Activated CD4-positive, alpha-beta T cell treated with anti-CD3 and anti-CD28 coated beads for 36 hours (primary cell): ENCODE measurements at places on chromosomes 6 and 20.

DNA sequence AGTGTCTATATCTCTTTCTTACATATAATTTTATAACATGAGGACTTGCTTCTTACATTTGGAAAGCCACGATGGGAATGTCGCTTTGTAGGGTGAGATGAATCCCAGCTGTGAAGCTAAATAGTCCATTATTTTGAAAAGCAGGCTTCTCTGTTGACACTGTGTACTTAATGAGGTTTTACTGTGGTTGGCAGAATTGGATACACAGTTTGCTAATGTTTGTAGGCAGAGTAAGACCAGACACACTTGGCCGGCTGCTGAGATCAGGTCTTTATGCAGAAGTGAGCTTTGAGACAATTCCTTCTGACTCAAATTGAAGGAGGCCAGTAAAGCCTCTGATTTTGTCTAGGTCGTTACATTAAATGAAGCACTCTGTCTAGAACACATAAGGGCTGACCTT is 93.0 kb downstream of the NDUFAF5 start:
- H3K4me3 ChIP-seq = no peak overlapping the region
- no peaks in the 10 kb centered on the region for H3K36me3 ChIP-seq
- no peak for DNase-seq
- no peak overlapping the region for H3K27ac ChIP-seq
- no peaks in the 10 kb centered on the region for H3K4me1 ChIP-seq

DNA sequence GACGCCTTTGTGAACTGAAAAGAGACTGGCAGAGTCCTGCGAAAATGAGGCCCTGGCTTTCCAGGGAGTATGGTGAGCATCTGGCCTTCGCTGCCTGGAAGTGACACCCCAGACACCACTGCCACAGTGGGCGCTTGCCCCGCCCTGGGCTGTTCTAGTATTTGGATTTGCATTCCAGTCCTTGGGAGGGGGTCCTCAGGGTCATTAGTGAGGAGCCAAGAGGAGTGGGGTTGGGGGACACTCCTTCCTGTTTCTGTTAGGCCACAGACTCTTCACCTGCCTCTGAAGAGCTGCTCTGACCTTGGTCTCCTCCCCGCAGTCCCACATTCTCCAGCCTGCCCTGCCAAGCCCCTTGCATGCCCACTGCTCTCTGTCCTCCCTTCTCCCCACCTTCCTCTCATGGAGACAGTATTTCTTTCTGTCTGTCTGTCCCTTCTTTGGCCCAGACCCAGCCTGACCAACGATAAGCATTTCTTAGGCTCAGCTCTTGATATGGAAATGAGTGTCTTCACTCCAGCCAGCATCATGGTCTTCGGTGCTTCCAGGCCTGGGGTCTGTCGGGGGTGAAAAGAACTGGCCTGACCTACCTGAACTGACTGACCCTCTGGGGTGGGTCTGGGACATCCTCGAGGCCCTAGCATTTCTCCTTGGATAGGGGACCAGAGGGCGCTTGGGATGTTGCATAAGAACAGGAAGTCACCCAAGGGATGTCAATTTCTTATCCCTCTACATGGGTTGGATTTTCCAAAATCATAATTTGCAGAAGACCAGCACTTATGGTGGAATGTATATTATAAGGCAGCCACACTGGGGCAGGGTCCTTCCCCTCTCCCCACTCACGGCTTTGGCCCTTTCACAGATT is 19.4 kb downstream of the SLC9A8 start:
- H3K36me3 ChIP-seq = peaks cover 21% of the 10 kb centered on the region
- H3K4me3 ChIP-seq = no peak overlapping the region
- no peaks in the 10 kb centered on the region for H3K27me3 ChIP-seq
- no peak for DNase-seq

GRCh38 chr6:118876198-118876597 is 17.8 kb upstream of the ASF1A start:
- peaks cover 27% of the 10 kb centered on the region for H3K4me1 ChIP-seq
- no peak overlapping the region for H3K4me3 ChIP-seq
- peaks cover 5% of the 10 kb centered on the region for H3K36me3 ChIP-seq

- no peak overlapping the region for H3K4me3 ChIP-seq
- no peak for DNase-seq
- peaks cover 13% of the 10 kb centered on the region for H3K4me1 ChIP-seq
Measured at GRCh38 chr6:169558774-169559441, 142.9 kb downstream of the WDR27 start.

DNA sequence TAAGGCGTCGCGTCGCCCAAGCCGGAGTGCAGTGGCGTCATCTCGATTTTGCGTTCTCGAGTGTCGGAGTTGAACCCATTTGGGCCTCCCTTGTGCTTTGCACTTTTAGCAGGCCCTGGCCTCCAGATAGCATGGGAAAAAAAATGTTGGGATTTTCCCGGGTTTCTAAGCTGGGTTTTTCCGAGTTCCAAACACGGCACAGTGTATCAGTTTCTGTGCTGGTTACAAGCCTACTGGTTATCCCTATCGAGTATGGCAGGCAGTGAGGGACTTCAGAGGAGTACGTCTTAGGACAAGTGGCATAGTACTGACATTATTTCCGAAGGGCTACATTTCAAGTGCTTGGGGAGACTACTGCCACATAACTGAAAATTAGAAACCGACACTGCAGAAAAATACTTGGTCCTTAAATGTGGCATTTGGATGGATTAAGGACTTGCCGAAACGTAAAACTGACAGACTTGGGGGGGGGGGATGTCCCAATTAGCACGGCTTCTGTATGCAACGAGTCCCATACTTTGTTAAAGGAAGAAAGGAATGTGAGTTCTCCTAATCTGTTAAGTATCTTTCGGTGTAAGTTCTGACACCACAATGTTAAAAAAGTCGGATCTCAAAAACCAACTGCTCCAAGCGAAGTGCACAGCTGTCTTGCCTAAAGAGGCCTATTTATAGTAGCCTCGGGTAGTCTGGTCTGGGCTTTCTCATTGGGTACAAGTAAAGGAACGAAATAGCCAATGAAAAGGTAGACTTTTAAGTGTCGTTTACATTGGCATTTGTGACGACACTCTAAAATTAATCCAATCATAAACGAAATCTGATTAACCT is 70.2 kb downstream of the HFE start:
- peaks cover 33% of the 10 kb centered on the region for H3K4me1 ChIP-seq
- peak overlapping the region; percentile 97 for H3K27ac ChIP-seq

DNA sequence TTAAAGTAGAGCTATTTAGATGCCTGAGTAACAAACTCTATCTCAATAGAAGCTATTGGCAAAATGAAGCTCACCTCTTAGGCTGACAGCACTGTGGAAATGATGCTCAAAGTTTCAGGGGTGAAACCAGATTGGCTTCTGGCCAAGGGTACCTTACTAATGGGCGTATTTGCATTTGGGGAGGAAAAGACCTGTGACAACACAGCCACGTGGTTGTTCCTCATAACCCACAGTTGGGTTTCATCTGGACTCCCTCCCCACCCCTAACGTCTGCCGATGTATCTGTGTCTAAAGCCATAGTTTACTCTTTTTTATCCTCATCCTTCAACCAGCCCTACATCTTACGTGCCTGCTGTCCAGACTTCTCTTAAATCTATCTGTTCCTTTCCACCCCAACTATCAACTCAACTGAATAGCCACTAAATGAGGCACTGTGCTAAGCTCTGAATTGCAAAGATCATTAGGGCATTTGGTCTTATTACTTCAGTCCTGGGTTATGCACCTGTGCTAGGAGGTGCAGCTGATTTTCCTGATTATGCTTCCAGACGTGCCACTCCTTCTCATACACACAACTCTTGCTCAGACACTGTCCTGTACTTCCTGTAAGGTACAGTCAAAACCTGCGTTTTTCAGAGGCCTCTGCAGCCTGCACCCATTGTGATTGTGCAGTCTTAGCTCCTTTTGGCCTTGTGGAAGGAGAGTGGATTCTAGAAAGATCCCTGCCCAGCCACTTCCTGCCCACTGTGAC is 80.6 kb upstream of the ARMC2 start:
- peaks cover 7% of the 10 kb centered on the region for H3K4me1 ChIP-seq
- peaks cover 6% of the 10 kb centered on the region for H3K27me3 ChIP-seq
- H3K4me3 ChIP-seq = no peak overlapping the region
- DNase-seq = no peak
- H3K36me3 ChIP-seq = no peaks in the 10 kb centered on the region
